ENCODE measurements at places on chromosomes 4 and X. TPM values are rescaled to one million over a fixed set of nuclear protein-coding genes. Genes with fewer than 3 reads are reported as not detected.

GRCh38 chr4:73662709-73663546, 42.7 kb upstream of the RASSF6 start:
- DNase-seq: peak; percentile 85

DNA sequence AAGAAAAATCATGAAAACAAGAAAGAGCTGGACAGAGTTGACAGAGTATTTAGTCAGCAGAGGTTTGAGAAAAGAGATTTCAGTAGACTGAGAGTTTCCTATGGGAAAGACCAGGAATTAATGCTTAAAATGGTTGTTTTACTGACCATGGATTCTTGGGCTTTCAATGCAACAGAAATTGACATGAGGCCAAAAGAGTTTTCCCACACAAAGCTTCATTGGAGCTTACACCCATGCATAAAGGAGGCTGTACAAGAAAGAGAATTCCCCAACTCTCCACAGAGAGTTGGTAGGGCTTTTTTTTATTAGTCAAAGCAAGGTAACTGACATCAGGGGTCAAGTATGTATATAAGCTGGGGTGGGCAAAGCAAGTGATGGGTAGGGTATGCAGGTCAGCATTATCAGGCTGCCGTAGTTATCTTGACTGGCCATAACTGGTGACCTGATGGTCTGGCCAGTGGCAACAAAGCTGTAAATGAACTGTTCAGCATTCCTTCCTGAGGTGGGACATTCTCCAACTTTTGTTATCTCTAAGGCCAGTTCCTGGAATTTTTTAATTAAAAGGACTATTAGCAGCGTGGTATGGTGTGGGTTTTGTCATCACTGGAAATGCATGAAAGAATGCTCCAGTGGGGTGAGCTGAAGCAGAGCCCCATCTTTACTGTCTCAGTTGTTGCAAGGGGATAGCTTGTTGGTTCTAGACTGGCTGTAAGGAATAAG, 117.0 kb downstream of the ADAM29 start:
- no peak for DNase-seq

- DNase-seq: peak; percentile 44
Observed at GRCh38 chrX:7146703-7147412, 654 bp upstream of the STS start.

- DNase-seq: peak; percentile 89
Observed at GRCh38 chrX:155026727-155027508, at the start of gene FUNDC2. TSS of gene FUNDC2 (plus strand) at chrX:155026844. CDS start at chrX:155026939, 95 bp downstream.

DNA sequence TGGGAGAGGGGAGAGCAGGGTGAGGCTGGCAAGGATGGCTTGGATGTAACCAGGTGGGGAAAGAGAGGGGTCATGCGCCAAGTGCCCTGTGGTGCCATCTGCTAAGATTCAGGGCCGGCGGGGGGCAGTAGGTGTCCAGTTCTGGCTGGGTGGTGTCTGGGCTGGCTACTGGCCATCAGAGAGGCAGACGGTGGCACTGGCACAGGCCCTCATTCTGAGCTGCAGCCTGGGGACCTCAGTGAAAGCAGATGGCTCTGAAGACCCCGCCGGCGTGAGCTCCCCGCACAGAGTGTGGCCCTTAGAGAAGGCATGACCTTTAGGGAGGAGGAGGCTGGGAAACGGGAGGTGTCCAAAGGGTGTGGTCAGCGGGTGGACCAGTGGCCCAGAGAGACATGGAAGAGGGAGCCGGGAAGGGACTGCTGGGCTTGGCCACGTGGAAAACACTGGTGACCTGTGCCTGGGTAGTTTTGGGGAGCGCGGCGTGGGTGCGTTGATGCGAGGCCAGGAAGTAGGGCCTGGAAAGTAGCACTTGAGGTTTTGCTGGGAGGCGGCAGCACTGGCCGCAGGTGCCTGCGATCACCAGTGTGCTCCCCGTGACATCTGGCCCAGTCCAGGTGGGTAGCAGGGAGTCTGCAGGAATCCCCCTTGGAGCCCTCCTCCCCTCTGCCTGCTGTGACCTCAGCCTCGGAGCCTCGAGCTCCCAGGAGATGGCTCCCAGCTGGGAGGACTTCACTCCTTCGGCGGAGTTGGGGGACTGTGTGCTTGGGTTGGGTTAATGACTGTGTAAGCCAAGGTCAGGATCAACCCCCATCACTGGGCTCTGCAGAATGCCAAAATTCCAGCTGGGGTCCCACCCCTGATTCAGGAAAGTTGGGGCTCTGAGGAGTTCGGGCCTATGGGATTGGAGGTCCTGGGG, 9.3 kb upstream of the SH3TC1 start:
- no peak for DNase-seq

GRCh38 chr4:39565878-39566600, 38.8 kb upstream of the UGDH start:
- peak; percentile 84 for DNase-seq

DNA sequence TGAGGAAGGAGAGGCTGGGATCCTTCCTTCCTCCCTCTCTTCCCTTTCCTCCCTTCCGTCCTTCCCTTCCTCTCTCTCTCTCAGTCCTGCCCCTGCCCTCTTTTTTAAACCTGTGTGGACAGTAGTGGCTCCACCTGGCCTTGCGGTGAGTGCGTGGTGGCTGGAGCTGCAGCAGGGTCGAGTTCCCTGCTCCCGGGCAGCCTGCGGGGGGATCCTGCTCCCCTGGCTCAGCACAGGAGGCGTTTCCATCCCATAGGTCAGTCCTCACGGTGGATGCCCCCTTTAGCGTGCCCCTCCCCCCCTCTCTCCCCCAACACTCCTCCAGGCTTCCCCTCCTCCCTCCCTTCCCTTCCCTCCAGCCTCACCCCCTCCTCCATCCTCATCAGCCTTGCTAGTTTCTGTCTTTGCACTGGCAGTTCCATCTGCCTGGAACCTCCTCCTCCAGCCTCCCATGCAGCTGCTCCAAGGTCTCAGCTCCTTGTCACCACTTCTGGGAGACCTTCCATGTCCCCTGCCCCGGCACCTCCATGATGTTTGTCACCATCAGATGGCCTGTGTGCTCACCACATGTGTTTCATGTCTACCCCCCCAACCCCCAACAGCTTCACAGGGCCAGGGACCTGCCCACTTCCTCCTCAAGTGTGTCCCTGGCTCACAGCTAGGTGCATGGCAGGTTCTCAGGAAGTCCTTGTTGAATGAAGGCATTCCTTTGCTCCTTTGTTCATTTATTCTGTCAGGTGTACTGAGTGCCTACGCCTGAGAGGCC, 68.4 kb downstream of the PSAPL1 start:
- no peak for DNase-seq

Gene PLK4
- 21.4 TPM for total RNA-seq

Gene CXCL10
- total RNA-seq: not detected

Gene CT45A10
- not detected for total RNA-seq
